ENCODE measurements at places on chromosomes 4 and X.

DNA sequence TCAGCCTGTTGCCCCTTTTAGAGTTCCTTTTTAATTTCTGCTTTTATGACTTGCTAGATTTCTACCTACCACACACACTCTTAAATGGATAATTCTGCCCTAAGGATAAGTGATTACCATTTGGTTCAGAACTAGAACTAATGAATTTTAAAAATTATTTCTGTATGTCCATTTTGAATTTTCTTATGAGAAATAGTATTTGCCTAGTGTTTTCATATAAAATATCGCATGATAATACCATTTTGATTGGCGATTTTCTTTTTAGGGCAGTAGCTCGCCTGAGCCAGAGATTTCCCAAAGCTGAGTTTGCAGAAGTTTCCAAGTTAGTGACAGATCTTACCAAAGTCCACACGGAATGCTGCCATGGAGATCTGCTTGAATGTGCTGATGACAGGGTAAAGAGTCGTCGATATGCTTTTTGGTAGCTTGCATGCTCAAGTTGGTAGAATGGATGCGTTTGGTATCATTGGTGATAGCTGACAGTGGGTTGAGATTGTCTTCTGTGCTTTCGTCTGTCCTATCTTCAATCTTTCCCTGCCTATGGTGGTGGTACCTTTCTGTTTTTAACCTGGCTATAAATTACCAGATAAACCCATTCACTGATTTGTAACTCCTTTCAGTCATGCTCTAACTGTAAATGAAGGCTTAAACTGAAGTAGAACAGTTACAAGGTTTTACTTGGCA is 7.8 kb downstream of the ALB start:
- DNase-seq: no peak

- DNase-seq: no peak
Observed at GRCh38 chrX:15014281-15014680, 141.1 kb downstream of the MOSPD2 start.

GRCh38 chr4:23068287-23068686 is 375.6 kb downstream of the GBA3 start:
- no peak for DNase-seq

DNA sequence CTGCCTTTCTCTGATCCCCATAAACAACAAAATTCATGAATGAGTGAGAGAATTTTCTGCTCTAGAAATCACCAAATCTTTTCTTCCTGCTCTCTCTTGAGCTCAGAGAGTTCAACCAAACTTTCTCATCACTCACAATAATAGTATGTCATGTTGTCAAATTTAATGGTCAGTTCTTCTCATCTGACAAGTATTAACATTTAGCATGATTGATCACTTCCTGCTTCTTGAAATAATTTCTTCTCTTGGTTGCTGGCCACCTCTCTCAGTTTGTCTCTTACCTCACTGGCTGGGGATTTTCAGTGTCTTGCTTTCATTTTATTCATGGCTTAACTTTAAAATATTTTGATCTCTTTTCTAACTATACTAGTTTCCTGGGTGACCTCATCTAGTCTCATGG is 25.5 kb upstream of the FGF5 start:
- DNase-seq: no peak

DNA sequence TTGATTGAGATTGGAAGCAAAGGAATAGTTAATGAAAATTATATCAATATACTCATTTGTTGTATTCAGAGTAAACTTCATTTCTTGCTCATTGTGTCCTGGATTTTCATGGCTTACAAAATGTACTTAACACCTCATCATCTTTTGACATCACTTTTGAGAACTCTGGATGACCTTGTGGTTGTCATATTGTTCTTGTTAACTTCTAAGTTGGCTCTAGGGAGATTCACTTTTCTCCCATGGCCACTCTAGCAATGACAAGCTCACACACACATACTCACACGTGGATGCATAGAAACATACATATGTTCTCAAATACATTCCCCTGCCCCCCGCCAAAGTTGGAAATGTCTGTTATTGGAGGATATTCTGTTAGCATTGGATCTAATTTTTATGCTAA is 15.3 kb downstream of the PHEX start:
- no peak for DNase-seq

DNA sequence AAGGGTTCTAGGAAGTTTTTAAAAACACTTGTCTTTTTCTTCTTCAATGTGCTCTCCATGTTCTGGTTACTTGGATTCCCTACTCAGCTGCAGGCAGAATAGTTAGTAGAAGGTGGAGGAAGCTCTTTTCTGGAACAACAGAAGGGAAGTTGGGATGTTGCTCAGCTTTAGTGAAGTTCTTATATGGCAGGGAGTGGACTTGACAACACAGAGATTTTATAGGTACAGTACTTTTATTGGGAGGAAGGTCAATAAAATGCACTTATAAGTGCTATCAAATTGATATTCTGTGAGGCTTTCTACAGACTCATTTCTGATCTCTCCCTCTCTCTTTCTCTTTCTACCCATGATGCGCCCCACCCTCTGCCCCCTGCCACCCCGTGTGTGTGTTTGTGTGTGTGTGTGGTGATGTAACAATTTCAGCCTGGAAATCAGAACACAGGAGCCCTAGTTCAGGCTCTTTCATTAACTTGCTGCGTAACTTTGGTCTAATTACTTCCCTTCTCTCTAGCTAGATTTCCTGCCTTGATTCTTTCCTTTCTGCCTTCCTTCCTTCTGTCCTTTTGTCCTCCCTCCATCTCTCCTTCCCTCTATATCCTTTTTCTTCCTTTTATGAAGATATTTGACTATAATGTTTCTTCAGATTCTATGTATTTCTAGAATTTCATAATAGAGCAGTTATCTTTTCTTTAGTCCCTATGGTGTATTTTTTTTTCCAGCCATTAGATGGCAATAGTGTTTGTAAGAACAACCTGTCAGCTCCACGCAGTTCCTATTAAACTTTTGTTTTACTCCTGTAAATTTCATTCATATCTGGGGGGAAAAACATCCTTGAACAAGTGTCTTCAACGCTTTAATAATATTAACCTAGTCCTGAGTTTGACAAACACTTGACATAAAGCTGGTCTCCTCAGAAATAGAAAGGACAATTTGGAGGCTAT is 37.1 kb downstream of the HEPH start:
- no peak for DNase-seq

GRCh38 chr4:26871611-26872010 is 11.0 kb downstream of the STIM2 start:
- no peak for DNase-seq

- no peak for DNase-seq
Observed at GRCh38 chrX:120147537-120147936, 10.9 kb upstream of the RHOXF2 start.

GRCh38 chrX:47190445-47191269 is 3.0 kb upstream of the UBA1 start:
- DNase-seq: peak; percentile 82

Measured in CD4-positive, alpha-beta T cell (primary cell).